ENCODE measurements at places on chromosomes 6 and 20. TPM values are rescaled to one million over a fixed set of nuclear protein-coding genes. Genes with fewer than 3 reads are reported as not detected.

- peak; percentile 9 for DNase-seq
Measured at GRCh38 chr6:141513830-141514229, 618.9 kb upstream of the GJE1 start.

GRCh38 chr6:104326173-104327001, 533.3 kb downstream of the HACE1 start:
- no peak for DNase-seq

GRCh38 chr6:51529240-51529639, 558.2 kb downstream of the PKHD1 start:
- DNase-seq = no peak

DNA sequence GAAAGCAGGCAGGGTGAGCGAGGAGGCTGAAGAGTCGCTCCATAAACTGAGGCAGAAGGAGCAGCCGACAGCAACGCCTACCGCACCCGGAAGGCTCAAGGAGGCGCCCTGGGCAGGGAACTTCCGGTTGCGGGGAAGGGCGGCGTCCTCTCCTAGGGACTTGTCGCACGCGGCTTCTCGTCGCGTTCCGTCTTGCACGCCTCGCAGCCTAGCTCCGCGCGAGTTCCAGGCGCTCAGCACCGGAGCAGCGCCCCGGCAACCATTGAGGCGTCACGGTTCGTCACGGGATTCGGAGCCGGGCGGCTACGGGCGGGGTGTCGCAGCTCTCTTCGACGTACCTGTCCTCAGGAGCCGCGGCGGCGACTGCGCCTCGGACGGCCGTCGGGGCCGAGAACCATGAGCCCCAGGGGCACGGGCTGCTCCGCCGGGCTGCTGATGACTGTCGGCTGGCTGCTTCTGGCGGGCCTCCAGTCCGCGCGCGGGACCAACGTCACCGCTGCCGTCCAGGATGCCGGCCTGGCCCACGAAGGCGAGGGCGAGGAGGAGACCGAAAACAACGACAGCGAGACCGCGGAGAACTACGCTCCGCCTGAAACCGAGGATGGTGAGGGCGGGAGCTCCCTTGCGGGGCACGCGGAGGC, at the start of gene SPACA1:
Gene SPACA1, plus strand, starts transcription at position 332 of the 641 bp plus-strand sequence. Its CDS starts 65 bp downstream, at position 397.
- no peak for DNase-seq

GRCh38 chr6:76441875-76442274, 369.4 kb upstream of the IMPG1 start:
- no peak for DNase-seq

DNA sequence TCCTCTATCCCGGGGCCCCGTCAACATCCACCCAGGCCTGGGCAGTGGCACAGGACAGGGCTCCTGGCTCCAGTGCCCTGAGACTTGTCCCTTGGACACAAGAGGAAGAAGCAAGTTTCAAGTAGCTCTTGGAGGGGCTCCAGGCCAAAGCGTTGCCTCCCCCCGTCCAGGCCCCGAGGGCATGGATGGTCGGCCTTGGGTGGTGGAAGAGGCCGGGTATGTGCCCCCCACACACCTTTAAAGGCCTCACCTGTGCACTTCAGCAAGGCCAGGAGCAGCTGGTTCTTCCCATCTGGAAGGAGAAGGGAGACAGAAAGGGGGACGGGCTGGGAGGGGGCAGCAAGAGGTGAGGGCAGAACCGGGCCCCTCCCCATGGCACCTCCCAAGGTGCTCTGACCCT, 190.3 kb downstream of the PREX1 start:
- DNase-seq = no peak

- no peak for DNase-seq
Measured at GRCh38 chr20:15550116-15550870, 1023.0 kb downstream of the KIF16B start.

- DNase-seq = no peak
Measured at GRCh38 chr20:24990810-24991252, 1.7 kb downstream of the APMAP start.

- peak; percentile 59 for DNase-seq
Measured at GRCh38 chr6:169086020-169086419, 167.6 kb downstream of the THBS2 start.

- DNase-seq = no peak
Measured at GRCh38 chr6:92848901-92849300, 570.5 kb downstream of the EPHA7 start.

GRCh38 chr6:115838763-115839401, 221.8 kb downstream of the FRK start:
- DNase-seq = no peak

DNA sequence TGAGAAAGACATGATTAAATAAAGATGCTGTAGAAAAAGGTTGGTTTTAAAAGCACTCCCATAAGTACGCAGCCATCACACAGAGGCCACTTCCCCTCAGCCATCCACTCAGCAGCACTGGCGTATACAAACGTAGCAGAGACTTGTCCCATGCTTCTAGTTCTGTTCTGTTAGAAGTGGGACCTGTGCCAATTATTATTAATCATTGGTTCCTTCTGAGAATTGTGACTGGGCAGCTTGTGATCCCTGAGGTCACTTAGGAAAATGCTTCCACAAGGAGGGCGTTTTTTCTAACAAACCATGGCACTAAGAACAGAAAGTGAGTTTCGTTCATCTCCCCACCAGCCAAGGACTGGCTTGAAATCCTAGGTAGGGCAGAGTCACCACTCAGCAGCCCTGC, 53.9 kb downstream of the FAM120B start:
- DNase-seq = no peak

- peak; percentile 44 for DNase-seq
Measured at GRCh38 chr6:111481836-111482187, 1.2 kb downstream of the REV3L start.

DNA sequence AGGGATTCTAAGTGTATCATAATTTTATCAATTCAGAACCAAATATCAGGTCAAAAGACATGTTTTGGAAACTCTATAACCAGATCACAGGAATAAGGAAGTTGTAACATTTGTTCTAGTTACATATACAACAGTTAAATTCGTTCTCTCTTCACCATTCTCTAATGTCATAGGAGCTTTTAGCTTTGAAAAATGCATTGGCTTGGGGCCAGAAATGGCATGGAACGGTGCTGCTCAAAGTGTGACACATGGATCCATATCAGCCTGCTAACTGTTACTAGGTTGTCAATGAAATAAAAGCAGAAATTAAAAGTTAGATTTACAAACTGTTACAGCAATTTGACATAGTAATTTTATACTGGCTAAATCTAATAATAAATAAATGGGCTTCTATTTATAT, 120.3 kb downstream of the LCA5 start:
- no peak for DNase-seq

GRCh38 chr6:105107207-105107606, 72.6 kb downstream of the POPDC3 start:
- DNase-seq = no peak

OTOR gene
- total RNA-seq = not detected

DPPA5 gene
- total RNA-seq = not detected

TREM1 gene
- not detected for total RNA-seq

GPR6 gene
- not detected for total RNA-seq
